ENCODE measurements at places on chromosomes 5 and 9. TPM values are rescaled to one million over a fixed set of nuclear protein-coding genes. Genes with fewer than 3 reads are reported as not detected.

Gene FREM1
- 0.25 TPM for polyA plus RNA-seq

Gene HAVCR2
- not detected for polyA plus RNA-seq

Gene NKD2
- polyA plus RNA-seq = not detected

Gene DDX4
- not detected for polyA plus RNA-seq

Gene TAF1L
- not detected for polyA plus RNA-seq

Gene DBH
- not detected for polyA plus RNA-seq

Gene OBP2B
- not detected for polyA plus RNA-seq

Gene MOB3B
- polyA plus RNA-seq = 0.08 TPM

Gene IL5
- polyA plus RNA-seq = not detected

Gene GABRA6
- polyA plus RNA-seq = not detected

Gene IFNK
- polyA plus RNA-seq = not detected

Gene PANK3
- polyA plus RNA-seq = 11.8 TPM

Gene CDH9
- polyA plus RNA-seq = not detected

Gene C1QTNF2
- polyA plus RNA-seq = 0.31 TPM

Gene CCL28
- polyA plus RNA-seq = 1.4 TPM

Gene PCDHA13
- not detected for polyA plus RNA-seq

Gene CRB2
- polyA plus RNA-seq = not detected

Gene C9orf153
- 0.21 TPM for polyA plus RNA-seq

Gene C9orf50
- 0.23 TPM for polyA plus RNA-seq

Gene TNFSF8
- polyA plus RNA-seq = not detected

Gene PCDHGB2
- 0.76 TPM for polyA plus RNA-seq

Gene UGT3A1
- polyA plus RNA-seq = not detected

Gene TMOD1
- 0.43 TPM for polyA plus RNA-seq

Gene LCN6
- not detected for polyA plus RNA-seq

Gene PLPP1
- polyA plus RNA-seq = 63.5 TPM

Gene DIMT1
- 65.0 TPM for polyA plus RNA-seq

Gene SKP1
- 1,145 TPM for polyA plus RNA-seq
